Right atrium auricular region (tissue), 2 donors: ENCODE measurements at places on chromosomes 12 and 14. TPM values are rescaled to one million over a fixed set of nuclear protein-coding genes. Genes with fewer than 3 reads are reported as not detected.

GRCh38 chr12:11941606-11942337 lies 129.0 kb upstream of the BCL2L14 start:
- no peak for DNase-seq

DNA sequence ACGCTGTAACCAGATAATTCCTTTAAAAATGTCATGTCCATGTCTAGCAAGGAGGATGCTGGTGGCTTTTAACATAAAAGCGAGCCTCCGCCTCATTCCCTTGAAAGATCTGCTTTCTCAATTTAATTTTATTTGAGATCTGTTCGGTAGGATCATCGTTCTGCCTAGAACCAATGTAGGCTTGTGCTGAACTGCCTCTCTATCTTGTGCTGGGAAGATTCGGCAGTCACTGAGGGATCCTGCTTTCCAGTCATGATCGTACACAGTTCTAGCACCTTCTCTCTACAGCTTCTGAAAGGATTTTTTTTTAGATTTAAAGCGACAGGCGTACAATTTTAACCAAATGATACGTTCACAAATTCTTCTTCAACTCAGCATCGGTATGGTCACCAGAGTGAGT lies 54.3 kb downstream of the PEBP1 start:
- no peak for DNase-seq

DNA sequence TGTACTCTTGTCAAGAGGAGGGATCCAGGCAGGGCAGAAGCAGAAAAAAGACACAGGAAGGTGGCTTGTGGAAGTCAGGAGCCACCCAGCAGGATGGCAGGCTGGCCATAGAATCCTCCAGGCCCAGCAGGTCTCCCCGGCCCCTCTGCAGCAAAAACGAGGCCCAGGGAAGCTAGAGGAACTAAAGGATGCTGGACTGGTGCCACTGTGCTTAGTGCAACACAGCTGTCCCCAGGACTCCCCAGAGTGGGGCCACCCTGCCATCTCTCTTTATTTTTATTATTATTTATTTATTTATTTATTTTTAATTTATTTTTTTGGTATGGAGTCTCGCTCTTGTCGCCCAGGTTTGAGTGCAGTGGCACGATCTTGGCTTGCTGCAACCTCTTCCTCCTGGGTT lies 54.1 kb downstream of the PITPNM2 start:
- DNase-seq: no peak

DNA sequence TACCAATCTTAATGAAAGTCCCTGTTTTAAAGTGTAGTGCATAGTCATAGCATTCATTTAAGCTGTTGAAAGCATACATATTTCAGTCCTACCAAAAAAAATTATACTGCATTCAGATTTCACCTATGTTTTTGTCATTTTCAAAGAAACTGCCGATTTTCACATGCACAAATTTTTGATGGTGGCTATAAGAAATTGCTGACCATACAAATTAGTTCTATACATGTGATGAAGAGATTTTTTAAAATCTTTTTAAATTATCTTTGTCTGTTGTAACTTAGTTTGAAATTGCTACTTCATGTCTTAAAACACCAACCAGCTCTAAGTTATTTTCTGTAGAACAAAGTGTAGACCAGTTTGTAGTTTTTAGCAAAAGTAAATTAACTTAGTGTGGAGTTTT lies 3.5 kb upstream of the GTF2A1 start:
- DNase-seq: no peak

DNA sequence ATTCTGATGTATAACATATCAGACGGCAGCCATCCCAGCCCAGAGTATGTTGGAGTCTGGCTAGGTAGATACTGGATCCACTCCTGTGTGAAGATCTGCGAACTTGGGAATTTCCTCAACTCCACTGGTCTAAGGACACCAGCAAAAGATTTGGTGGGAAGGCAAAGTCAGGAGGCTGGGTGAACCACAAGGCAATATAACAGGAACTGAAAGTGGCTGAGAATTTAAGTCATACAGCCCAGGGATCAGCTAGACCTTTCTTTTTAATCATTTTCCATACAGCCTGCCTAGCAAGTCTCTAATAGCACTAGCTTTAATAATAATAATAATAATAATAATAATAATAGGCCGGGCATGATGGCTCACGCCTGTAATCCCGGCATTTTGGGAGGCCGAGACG lies 34.8 kb downstream of the BRAP start:
- no peak for DNase-seq

GRCh38 chr14:69855180-69855832 lies 23.9 kb upstream of the SMOC1 start:
- DNase-seq: no peak

DNA sequence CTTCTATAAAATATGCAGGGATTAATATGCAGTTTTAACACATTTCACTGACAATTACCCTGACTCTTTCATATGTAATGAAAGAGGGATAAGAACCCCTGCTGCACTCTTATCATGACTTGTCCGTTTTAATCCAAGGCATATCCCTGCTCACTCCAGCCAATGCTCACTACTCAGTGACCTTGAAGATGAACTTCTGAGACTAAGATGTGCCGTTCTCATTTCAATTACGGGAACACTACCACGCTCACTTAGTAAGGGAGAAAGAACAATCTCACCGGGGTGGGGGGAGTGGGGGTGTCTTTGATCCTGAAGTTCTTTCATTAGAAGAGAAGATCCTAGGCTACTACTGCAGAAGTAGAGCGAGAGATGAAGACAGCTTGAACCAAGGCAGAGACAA lies 50.5 kb downstream of the PKP2 start:
- DNase-seq: no peak

DNA sequence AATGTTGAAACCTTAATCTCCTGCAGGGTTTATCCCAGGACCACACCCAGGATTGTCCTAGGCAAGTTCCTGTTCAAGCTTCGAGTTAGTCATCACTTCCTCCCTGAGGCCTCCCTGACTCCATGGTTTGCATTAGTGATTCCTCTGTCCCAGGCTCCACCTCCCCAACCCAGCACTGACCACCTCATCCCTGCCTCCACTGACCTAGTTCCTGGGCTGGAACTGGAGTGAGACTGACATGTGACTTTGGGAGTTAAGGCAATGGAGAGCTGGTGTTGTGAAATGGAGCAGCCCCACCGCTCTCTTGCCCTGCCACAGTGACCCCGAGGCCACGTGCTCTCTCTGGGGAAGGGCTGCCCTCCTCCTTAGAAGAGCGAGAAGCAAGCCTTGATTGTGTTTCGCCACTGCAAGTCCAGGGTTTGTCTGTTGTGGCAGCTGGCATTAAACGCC lies 15.8 kb upstream of the DTX1 start:
- DNase-seq: peak; percentile 95

DNA sequence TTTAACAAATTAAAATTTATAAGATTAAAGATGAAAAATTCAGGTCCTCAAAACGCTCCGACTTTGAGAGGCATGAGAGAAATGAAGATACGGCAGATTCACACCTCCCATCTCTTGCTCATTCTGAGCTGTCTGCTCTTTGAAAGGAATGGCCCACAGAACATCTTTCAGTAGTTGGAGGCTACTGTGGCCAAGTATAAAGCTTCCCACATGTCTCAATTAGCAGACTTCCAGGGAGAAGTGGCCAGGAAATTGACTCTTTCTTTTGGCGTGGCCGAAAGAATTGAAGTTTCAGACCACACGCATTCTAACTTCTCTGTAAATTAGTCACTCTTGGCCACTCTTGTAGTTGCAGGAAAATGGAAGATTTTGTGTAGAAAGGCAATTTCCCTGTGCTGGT lies 129.2 kb downstream of the DIP2B start:
- DNase-seq: no peak

GLIPR1 gene
- 6.4 TPM for total RNA-seq

CLEC6A gene
- not detected for total RNA-seq

GUCY2C gene
- not detected for total RNA-seq

BBS10 gene
- total RNA-seq: 12.9 TPM

PMEL gene
- 1.1 TPM for total RNA-seq
